Naive thymus-derived CD4-positive, alpha-beta T cell (primary cell): ENCODE measurements at places on chromosomes 6 and 20.

DNA sequence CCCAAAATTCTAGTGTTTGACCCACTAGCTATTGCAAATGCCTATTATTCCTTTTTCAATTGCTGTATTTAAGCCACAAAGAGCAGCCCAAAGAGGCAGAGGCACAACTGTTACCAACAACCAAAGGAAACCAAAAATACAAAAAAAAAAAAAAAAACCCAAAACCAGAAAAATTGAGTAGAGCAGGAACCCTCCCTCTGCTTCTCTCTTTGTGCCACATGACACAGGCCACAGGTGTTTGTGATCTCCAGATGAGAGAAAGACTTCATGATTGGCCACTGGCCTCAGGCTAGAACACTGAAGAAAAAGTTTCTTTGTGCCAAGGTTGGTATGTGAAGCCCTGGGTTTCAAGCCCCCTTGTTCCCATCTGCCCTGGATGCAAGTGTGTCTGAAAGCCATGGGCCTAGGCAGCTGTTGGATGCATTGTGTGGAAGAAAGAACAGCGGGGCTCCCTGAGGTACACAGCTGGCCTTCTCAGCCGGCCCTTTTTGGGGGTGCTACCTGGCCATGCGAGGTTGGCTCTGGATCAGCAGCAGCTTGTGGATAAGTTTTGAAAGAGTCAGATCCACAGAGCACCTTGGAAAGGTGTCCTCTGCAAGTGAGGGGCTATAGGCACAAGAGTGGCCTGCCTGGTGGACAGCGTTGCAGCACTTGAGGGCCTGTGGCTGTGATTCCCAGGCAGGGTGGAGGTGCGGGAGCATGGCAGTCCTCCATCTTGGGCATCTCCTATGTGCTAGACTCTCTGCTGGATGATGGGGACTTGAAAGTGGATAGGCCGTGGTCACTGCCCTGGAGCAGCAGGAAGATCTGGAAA, 204.5 kb downstream of the ZDHHC14 start:
- no peak for DNase-seq

DNA sequence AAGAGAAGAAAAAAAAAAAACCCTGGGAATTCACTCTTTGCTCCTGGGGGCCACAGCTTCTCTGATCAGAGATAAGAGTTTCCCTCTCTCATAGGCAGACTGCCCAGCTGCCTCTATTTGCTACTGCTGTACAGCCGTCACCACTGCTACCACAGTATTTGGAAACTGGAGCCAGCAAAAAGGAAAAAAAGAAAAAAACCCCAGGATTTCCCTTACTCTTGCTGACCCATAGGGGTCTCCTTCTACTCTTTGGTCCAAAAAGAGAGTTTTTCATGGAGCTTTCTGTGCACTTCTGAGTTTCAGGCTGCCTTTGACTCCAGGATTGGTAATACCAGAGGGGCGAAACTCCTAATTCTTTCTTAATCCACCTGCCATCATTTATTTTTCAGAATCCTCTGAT, 89.7 kb downstream of the MDGA1 start:
- no peak for DNase-seq

GRCh38 chr20:24668791-24669190, 199.4 kb downstream of the SYNDIG1 start:
- DNase-seq, result no peak

- DNase-seq, result no peak
Measured at GRCh38 chr6:99030915-99031314, 83.2 kb upstream of the FBXL4 start.

- no peak for DNase-seq
Measured at GRCh38 chr20:25280051-25280573, 32.2 kb downstream of the PYGB start.

- DNase-seq, result no peak
Measured at GRCh38 chr6:113662688-113663333, 194.3 kb upstream of the MARCKS start.

- DNase-seq, result peak; percentile 22
Measured at GRCh38 chr6:106522562-106523250, 106.6 kb downstream of the RTN4IP1 start.

DNA sequence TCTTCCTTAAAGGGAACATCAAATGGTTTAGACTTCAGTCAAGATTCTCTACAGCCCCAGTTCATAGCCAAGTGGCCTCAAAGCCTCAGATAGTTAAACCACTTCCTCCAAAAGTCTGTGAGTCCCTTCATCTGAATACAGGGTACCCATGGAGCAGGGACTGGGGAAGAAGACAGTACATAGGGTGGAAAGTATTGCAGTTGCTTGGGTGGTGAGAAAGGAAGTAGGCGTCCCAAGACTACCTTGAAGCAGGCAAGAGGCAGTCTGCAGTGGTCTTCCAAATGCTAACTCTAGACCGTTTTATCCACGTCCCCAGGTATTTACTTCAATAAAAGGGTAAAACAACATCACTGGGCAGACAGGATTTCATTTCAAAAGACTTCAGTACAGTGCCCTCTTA, 2.0 kb downstream of the FYN start:
- peak; percentile 68 for DNase-seq

- DNase-seq, result no peak
Measured at GRCh38 chr6:448296-449056, 56.9 kb downstream of the IRF4 start.

- no peak for DNase-seq
Measured at GRCh38 chr6:90065173-90065572, 170.9 kb downstream of the GJA10 start.

DNA sequence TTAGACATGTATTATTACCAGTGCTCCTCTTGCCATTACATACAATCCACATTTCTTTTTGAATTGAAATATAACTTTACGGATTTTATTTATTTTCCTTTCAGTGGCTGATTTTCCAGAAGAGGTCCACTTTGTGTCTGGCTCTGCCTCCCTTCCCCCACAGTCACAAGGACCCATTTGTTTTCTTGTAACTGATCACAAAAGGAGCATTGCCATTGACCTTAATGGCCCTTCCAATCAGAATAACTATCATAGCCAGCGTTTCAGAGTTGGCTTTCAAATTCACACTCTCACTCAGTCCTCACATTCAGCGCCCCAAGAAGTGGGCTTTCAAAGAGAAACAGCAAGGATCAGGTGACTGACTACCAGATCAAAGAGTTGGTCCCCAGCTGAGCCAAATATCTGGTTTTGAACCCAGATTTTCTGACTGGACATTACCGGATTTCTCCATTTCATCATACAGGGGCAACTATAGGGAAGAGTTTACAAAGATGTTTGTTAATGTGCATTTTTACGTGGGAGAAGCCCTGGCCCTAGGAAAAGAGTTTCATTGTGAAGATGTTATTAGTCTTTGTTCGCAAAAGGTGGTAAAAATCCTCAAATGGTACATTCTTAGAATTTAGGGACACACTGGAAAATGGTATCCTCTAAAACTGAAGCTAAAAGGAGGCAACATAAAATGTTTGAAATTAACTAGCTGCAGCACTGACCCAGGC, 2.0 kb upstream of the SLC22A23 start:
- DNase-seq, result no peak

DNA sequence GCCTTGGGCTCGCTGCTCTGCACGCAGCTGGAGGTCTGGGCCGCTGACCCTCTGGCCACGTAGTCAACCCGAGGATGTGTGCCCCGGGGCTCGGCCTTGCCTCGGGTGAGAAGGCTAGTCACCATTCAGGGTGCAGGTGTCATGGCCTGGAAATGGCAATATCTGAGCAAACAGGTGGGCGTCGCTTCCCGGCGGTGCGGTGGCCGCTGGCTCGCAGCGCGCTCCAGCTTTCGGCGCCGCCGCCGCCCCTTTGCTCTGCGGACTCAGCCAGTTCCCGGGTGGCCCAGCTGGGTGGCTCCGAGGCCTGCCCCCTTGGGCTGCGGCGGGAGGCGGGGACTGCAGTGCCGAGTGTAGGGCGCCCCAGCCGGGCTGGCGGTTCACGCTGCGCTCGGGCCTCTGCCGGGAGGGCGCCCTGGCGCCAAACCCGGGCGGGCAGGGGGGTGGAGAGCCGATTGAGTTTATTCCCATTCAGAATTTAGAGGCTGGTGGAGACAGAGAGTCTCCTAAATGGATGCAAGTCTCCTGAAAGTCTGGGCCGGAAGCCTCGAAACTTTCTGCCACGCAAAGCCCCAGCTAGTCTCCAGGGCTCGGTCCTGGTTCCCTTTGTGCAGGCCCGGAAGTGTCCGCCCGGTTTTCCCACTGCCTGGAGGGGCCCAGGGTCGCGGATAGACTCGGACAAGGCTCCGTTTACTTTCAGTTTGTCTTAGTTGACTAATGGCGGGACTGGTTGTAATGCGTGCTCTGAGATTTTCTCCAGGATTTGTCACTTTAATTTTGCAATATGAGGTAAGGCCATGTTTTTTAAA, 11.3 kb upstream of the TFAP2A start:
- DNase-seq, result no peak

DNA sequence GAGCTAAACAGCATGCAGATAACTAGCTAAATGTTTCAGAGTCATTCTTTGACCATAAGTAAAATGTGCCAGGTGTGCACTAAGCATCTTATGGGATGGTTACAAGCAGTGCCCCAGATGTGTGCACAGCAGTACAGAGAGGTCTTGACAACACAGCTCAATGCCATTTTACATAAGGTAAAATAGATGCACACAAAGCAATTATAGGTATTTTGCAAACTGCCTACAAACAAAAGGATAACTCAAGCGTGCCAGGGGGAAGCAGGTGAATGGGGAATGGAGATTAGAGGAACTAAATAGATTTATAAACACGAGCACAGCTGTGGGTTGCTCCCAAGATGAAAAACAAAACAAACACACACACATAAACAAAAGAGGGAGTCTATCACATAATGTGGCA, 64.8 kb downstream of the SLC2A10 start:
- no peak for DNase-seq

GRCh38 chr6:21190701-21191100, 402.9 kb upstream of the SOX4 start:
- no peak for DNase-seq

DNA sequence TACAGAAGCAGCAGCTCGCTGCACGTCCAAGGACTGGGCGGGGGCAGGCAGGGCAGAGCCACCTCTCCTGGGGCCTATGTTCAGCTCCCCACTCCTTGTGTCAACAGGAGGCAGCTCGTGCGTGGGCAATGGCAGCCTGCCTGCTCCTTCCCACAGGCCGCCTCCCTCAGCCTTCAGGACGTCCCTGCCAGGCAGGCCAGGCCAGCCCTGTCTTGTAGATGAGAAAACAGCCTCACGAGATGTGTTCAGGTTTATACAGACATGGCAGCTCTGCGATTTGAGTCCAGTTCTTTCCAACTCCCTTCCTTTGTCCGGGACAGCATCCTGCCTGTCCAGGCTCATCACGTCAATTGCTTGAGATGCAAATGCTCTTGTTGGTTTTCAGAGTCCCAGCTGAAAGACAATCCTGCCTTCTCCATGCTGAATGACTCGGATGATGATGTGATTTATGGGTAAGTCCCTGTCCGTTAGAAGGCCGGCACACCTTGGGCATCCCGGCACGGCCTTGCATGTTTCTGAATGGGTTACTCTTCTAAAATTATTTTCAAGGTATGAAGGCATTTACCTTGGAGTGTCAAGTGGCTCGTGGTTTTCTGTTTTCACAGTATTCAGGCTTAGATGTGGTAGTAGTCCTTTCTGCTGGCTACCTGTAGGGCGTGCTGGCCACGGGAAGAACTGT, 13.5 kb downstream of the DYNLT1 start:
- DNase-seq, result no peak

DNA sequence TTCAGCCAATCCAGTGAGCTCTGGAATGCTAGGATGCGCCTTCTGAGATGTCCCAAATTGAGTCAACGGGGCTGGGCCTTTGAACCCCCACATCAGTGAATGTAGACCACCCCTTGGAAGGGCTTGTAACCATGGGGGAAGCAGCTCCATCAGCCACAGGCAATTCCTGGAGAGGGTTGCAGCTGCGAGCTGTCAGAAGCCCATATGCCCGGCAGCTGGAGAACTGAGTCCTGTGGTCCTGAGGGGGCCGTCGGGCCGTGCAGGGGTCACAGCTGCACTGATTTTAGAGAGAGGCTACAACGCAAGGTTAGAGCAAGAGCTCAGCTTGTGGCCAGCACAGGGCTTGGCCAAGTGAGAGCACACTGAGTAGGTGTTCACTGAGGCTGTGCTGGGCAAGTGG, 121.3 kb downstream of the TOX2 start:
- DNase-seq, result no peak

DNA sequence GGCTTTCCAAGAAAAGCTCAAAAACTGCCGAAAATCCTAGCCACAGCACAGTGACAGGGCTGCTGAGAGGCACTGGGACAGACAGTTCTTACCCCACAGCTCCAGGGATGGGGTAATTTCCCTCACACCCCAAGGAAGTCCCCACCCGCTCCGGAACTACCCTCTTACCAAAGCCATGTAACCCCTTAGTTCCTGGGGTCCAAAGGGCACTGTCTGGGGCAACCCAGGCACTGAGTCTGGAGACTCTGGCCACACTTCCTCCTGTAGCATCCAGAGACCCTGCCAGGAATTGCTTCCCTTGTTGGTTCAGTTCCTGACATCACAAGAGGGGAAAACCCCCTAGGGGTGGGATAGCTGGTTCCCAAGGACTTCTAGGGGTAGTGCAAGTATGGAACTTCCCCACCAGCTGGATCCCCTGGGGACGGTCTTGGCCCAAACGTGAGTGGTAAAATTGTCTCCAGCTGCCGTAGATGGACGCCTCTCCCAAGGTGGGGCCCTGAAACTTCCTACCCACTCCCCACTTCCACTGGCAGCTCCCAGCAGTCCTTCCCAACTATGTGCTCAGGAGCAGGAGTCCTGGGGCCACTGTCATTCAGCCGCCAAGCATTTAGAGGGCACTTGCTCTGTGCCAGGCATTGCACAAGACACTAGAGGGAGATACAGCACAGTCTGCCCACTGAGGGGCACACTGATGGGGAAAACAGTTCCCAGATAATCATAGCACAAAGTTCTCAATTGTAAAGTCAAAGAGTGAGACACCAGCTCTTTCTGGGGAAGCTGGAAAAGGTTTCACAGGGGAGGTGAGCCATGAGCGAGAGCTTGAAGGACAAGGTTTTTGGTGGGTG, 17.2 kb upstream of the HCK start:
- no peak for DNase-seq

- DNase-seq, result no peak
Measured at GRCh38 chr6:47093169-47093568, 51.0 kb upstream of the ADGRF1 start.

GRCh38 chr6:136079701-136080565, 170.2 kb downstream of the MTFR2 start:
- no peak for DNase-seq

- DNase-seq, result no peak
Measured at GRCh38 chr20:33894798-33895197, 83.7 kb downstream of the CHMP4B start.

DNA sequence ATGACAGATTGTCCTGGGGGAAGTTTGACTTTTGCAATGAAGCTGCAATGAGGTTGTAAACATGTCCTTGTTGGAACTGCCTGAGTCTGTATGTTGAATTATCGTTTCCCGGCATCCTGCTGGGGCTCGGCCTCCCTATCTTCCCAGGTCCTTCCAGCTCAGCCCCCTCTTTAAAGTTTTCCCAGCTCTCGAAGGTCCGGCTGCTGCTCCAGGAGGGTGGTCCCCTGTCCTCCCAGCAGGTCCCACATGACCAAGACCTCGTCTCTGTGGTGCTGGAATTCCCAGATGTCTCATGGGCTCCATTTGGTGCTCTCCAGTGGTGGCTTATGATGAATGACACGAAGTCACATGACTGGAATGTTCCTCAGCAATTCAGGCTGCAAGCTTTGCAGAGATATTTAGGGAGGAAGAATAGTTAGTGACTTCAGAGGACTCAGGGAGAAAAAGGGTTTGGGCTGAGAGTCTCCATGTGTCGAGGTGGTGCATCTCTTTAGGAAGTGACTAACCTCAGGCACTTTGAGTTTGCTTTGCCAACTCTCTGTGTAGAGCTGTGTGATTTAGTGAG, 21.4 kb downstream of the SMOC2 start:
- no peak for DNase-seq
